ENCODE measurements at places on chromosomes 6 and 20.

- DNase-seq: no peak
Observed at GRCh38 chr6:49543087-49543858, 7.2 kb upstream of the C6orf141 start.

DNA sequence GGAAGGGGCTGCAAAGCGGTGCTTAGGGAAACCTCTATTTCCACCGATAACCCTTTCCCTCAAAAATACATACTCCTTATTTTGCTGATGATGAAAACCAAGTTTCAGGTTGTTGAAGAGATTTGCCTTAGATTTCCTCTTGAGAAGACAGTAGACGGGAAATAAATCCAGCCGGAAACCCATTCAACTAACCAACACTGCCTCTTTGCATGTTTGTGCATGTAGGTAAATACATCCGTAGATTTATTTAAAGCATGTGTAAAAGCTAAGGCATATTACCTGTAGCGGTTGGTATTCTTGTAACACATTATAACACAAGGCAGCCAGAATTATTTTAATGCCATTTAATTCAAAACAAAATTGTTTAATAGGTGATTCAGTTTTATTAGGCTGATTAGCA is 136.3 kb upstream of the SLC22A23 start:
- no peak for DNase-seq

- DNase-seq: no peak
Observed at GRCh38 chr6:84258268-84258667, 30.8 kb upstream of the CEP162 start.

DNA sequence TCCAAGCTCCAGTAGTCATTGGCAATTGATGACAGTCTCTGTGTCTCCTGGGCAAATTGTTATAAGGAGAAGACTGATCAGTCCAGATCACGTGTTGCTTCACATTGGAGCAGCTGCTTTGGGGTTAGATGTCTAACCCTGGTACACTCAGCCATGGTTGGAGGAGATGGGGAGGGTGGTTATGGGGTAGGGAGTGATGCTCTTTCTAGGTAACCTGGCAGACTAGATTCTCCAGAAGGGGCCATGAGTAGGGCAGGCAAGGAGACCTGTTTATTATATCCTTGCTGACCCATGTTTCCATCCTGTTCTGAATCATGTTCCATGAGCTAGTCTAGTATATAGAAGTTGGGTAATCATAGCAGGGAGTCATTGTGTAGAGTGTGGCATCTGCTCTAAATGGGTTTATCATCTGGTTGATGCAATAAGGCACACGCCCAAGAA is 50.8 kb upstream of the BACH2 start:
- no peak for DNase-seq

Data from naive thymus-derived CD4-positive, alpha-beta T cell (primary cell).